ENCODE measurements at places on chromosomes 3 and 15.

- no peak for DNase-seq
These were observed 18.4 kb downstream of the SPATA12 start for GRCh38 chr3:57078635-57079473.

- DNase-seq, result no peak
These were observed 53.4 kb upstream of the DCUN1D1 start for GRCh38 chr3:183033746-183034145.

DNA sequence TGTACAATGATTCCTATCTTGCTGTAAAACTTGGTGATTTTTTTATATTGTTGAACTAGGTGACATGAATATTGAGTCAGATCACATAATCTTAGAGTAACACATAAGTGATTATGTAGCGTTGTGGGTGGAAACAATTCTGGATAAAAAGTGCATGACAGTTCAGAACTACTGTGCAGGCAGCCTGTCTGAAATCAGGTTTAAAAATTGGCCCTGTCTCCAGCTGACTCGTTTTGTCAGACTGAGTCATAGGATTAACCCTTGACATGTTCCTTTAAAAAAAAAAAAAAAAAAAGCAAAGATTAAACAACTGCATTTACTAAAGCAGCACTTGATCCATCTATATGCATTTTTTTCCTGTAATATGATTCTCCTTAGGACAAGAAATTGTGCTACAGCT is 160.0 kb upstream of the CGNL1 start:
- DNase-seq, result no peak

GRCh38 chr3:102237181-102237580 is 197.6 kb upstream of the ZPLD1 start:
- DNase-seq, result no peak

DNA sequence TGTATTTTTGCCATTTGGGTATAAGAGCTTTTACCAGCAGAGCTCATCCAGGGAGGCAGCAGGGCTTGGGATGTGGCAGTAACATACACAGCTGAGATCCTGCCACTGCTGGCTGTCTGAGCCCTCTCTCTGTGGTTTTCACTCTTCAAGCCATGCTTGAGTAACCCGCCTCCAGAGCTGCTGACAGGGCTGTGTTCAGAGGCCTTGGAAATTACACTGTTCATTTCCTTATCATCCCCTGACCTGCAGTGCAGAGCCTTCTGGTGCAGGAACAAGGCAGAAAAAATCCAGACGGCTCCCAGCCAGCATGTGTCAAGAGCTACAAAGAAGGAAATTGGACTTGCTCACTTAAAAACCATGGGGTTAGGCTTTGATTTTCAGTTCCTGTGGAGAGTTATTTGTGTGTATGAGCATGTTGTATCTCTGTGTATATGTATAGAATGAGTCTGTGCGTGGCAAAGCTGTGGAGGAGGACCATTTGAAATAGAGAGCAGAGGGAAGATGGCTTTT is 47.0 kb downstream of the ZNF609 start:
- DNase-seq, result no peak

GRCh38 chr3:138066383-138066782 is 49.0 kb downstream of the DZIP1L start:
- no peak for DNase-seq
